Activated naive CD4-positive, alpha-beta T cell treated with anti-CD3 and anti-CD28 coated beads, Interleukin-2, amount 10 ng/mL, durations not matched to agents 7 days and 5 days (primary cell): ENCODE measurements at places on chromosomes 7 and 10.
A peak's percentile ranks its signal among the peaks of the same experiment; 100 is the strongest.

GRCh38 chr7:151838861-151839381 lies 38.0 kb downstream of the PRKAG2 start:
- H3K27me3 ChIP-seq = no peaks in the 10 kb centered on the region
- H3K36me3 ChIP-seq = no peaks in the 10 kb centered on the region
- H3K4me3 ChIP-seq = peak overlapping the region; percentile 48
- peak; percentile 74 for DNase-seq

DNA sequence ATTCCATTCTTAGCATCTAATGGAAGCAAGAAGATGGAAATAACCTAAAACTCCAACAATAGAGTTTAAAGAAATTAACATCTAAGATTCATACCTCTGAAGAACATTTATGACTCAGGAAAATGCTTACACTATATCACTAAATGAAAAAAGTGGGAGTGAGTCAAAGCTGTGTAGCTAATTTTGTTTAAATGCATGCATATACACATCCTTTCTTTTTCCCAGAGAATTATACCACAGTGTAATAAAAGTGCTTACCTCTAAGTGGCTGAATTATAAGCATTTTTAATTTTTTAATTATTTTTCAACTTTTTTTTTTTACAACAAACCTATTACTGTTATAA lies 44.3 kb downstream of the CCDC71L start:
- no peaks in the 10 kb centered on the region for H3K4me1 ChIP-seq
- H3K36me3 ChIP-seq = no peaks in the 10 kb centered on the region
- H3K27me3 ChIP-seq = peaks cover 5% of the 10 kb centered on the region

DNA sequence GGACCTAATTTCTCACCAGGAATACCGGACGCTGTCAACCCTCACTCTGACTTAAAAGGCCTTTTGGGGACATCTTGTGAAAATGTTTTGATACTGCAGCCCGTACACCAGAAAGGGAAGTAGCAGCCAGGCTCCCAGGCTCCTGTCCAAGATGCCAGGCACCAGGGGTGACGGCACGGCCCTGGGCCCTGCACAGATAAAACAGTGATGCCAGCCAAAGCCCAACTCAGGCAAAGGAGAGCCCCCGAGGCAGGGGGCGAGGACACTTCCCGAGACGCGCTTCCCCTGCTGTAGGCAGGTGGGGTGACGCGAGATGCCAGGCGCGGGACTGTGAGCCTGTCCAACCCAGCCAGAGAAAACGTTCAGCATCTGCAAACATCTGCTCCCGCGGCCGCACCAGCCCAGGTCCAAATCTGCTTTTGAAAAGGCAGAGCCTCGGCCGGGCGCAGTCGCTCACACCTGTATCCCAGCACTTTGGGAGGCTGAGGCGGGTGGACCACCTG lies 15.7 kb downstream of the ZFAND2A start:
- no peaks in the 10 kb centered on the region for H3K4me1 ChIP-seq
- no peak for DNase-seq
- H3K4me3 ChIP-seq = no peak overlapping the region
- H3K36me3 ChIP-seq = no peaks in the 10 kb centered on the region
- H3K27ac ChIP-seq = no peak overlapping the region

GRCh38 chr7:96701258-96701657 lies 8.4 kb downstream of the SEM1 start:
- no peak overlapping the region for H3K4me3 ChIP-seq
- no peak for DNase-seq
- H3K27me3 ChIP-seq = no peaks in the 10 kb centered on the region

DNA sequence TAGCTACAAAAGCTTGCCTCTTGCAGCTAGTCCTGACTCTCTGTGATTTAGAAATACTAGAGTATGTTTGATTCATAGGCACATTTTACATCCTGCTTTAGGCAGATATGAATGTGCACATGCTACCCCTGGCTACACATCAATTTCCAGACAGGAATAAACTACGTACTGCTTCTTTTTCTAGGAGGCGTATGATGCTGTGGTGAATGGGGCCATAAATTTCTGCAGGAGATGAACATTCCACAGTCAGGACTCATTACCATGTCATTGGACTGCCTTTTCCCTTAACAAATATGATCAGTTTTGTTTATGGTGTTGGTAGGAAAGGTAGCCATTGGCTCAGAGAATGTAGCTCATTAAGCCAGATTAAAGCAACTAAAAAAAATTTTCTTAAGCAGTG lies 50.1 kb upstream of the IFRD1 start:
- no peaks in the 10 kb centered on the region for H3K36me3 ChIP-seq
- peaks cover 17% of the 10 kb centered on the region for H3K27me3 ChIP-seq
- no peak for DNase-seq
- no peak overlapping the region for H3K27ac ChIP-seq
- H3K4me1 ChIP-seq = peaks cover 13% of the 10 kb centered on the region

DNA sequence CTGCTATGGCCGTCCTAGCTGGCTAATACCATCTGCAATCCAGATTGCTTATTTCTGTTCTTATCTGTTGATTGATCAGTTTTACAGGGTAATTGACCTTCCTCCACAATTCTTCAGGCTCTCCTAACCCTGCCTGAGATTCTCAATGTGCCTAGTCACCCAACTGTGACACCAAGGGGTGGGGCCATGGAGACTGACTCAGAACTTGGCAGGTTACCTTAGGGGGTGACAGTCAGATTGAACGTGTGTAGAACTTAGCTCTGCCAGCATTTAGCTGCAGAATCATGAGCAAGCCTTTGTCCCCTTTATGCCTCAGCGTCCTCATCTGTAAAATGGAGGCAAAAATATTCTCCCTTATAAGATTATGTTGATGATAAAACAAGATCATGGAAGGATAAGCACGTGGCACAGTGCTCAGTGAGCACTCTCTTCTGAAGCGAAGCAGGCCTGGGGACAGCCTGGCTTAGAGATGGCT lies 19.1 kb upstream of the LEP start:
- no peak overlapping the region for H3K4me3 ChIP-seq
- peaks cover 62% of the 10 kb centered on the region for H3K27me3 ChIP-seq
- H3K4me1 ChIP-seq = no peaks in the 10 kb centered on the region
- DNase-seq = no peak
- H3K27ac ChIP-seq = no peak overlapping the region

GRCh38 chr7:94216944-94217461 lies 177.7 kb upstream of the COL1A2 start:
- H3K4me1 ChIP-seq = no peaks in the 10 kb centered on the region
- no peaks in the 10 kb centered on the region for H3K27me3 ChIP-seq
- no peak overlapping the region for H3K4me3 ChIP-seq
- no peaks in the 10 kb centered on the region for H3K36me3 ChIP-seq
- H3K27ac ChIP-seq = no peak overlapping the region
- DNase-seq = no peak

DNA sequence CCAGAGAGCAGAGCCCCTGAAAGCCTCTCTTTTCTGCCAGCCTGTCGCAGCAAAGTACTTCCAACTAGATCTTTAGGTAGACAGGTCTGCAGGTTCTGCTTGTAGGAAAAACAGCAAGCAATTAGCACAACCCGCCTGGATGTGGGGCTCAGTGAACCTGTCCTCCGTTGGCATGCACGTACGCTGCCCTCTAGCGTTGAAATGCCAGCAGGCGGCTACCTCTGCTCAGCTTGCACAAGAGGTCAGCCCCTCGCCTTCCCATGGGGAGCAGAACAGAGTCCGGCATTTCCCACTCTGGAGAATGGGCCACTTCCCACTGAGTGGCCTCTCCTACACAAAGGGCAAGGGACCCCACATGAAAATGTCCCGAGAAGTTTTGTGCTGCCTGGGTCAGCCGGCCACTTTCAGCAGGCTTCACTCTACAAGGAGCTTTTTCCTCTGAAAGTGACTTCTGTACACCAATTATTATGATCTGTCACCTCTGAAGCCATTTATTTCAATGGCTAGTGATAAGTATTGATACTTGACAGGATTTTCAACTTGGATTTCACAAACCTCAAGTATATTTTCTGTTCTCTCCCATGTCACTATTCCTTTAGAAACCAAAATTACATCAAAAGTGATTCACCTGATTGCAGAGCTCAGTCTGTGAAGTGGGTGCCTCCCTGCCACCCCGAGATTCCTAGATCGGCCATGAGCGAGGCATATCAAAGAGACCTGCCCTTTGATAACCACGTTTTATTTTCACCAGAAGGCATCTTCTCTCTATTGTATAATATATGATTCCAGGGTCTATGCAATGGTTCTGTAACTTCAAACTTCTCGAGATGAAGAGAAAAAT lies 56.7 kb downstream of the JCAD start:
- DNase-seq = peak; percentile 79
- H3K4me1 ChIP-seq = peaks cover 6% of the 10 kb centered on the region
- no peak overlapping the region for H3K27ac ChIP-seq
- H3K27me3 ChIP-seq = peaks cover 68% of the 10 kb centered on the region
- no peak overlapping the region for H3K4me3 ChIP-seq
- no peaks in the 10 kb centered on the region for H3K36me3 ChIP-seq

- no peak for DNase-seq
- H3K4me1 ChIP-seq = no peaks in the 10 kb centered on the region
- H3K27ac ChIP-seq = no peak overlapping the region
- no peaks in the 10 kb centered on the region for H3K27me3 ChIP-seq
- H3K36me3 ChIP-seq = no peaks in the 10 kb centered on the region
Observed at GRCh38 chr10:86113983-86114382, 252.6 kb downstream of the GRID1 start.

GRCh38 chr7:99004216-99004615 lies 125.9 kb downstream of the TRRAP start:
- no peaks in the 10 kb centered on the region for H3K27me3 ChIP-seq
- H3K4me3 ChIP-seq = no peak overlapping the region
- no peaks in the 10 kb centered on the region for H3K4me1 ChIP-seq
- no peak for DNase-seq
- no peak overlapping the region for H3K27ac ChIP-seq

DNA sequence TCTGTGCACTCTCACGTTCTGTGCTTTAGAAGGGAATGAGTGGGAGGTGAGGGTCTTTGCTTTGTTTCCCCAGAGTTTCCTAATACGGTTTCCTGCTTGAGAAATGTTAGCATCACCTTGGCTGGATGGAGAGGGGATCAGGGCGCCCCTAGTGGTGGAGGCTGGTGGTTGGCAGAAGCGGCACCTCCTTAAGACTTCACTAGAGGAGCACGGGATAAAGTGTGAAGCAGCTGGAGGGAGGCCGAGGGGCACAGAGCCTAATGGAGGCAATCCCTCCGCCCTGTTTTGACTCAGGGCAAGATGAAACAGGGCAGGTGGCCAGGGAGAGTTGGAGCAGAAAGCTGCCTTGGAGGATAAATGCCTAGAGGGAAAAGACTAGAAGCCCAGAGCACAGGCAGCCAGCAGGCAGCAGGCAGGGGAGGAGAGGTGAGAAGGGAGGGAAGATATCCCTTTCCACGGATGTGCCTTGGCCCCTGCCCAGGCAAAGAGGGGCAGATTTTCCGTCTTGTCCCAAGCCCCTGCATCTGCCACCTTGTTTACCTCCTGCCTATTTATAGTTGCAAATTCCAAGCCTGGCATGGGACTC lies 56.0 kb upstream of the BTRC start:
- peaks cover 90% of the 10 kb centered on the region for H3K27me3 ChIP-seq
- H3K4me3 ChIP-seq = no peak overlapping the region

- no peaks in the 10 kb centered on the region for H3K4me1 ChIP-seq
- no peak overlapping the region for H3K4me3 ChIP-seq
- H3K27me3 ChIP-seq = peaks cover 9% of the 10 kb centered on the region
- H3K27ac ChIP-seq = no peak overlapping the region
- H3K36me3 ChIP-seq = no peaks in the 10 kb centered on the region
Observed at GRCh38 chr7:30237271-30237695, 47.1 kb upstream of the ZNRF2 start.

GRCh38 chr10:91617072-91617609 lies 15.7 kb downstream of the PPP1R3C start:
- H3K36me3 ChIP-seq = no peaks in the 10 kb centered on the region
- H3K27me3 ChIP-seq = peaks cover 12% of the 10 kb centered on the region
- no peak for DNase-seq
- H3K4me1 ChIP-seq = no peaks in the 10 kb centered on the region
- H3K27ac ChIP-seq = no peak overlapping the region
